ENCODE measurements at places on chromosomes 7 and 10.

- peak; percentile 56 for DNase-seq
These were observed 37.5 kb downstream of the PWWP2B start for GRCh38 chr10:132434405-132435005.

- DNase-seq = no peak
These were observed 20.0 kb upstream of the CREB3L2 start for GRCh38 chr7:138021889-138022288.

- no peak for DNase-seq
These were observed 266.8 kb upstream of the STEAP1 start for GRCh38 chr7:89887489-89887888.

DNA sequence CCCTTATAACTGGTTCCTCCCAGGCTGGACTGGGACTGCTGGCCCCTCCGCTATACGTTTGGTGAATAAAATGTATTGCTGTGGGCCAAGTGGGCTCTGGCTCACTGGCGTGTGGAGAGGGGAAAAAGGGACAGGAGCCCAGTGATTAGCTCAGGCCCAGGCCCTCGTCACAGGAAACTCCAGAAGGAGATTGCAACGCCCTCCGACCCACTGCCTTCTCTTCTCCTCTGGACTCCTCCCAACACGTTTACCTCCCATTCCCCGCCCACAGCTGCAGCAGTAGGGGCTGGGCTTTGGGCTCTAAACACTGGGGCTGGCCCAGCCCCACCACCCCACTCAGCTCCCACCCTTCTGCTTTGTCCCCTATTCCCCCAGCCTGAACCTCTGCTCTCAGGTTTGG, 173.9 kb downstream of the NEURL1 start:
- DNase-seq = peak; percentile 36

GRCh38 chr7:130950741-130951140, 216.7 kb upstream of the KLF14 start:
- no peak for DNase-seq

Data from CMK (cell line).